ENCODE measurements at places on chromosomes 6 and 20. TPM values are rescaled to one million over a fixed set of nuclear protein-coding genes. Genes with fewer than 3 reads are reported as not detected.

The OR12D3 gene
- total RNA-seq = not detected

The PNPLA1 gene
- not detected for total RNA-seq

The ADGB gene
- total RNA-seq = 0.94 TPM

The PARD6B gene
- 17.5 TPM for total RNA-seq

The RSPH9 gene
- 6.2 TPM for total RNA-seq

The HSPA1B gene
- 121 TPM for total RNA-seq

The GSTA3 gene
- not detected for total RNA-seq

DNA sequence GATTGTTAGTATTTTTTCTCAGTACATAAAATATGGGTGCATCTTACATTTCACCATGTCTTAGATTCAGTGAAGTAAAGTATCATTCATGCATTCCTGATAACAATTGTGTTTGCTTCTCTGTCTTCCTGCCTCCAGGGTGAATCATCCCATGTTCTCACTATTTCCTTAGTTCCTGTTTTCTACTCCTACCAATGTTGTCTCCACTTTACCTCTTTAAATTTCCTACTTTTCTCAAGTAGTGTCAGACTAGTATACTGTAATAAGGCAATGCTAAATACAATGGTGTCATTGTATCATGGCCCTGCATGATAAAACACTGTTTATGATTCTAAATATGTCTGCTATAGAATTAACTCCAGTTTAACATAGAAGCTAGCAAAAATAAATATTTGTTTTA, 37.4 kb upstream of the GABRR1 start:
- no peak for DNase-seq

DNA sequence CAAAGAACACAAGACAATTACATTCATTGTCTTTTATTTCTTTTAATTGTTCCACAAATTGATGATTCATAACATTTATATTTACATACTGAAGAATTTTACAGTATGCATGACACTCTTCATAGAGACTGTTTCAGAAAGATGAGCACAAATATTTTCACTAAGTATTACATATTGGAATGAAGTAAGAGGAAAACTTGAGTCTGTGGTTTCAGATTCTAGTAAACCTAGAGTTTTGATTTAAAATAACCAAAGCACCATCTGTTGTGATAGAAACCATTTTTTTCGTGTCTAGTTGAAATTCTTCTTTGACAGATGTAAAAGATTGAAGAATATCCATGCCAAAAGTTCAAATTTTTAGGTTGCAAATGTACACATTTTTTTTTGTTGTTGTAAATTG, 32.1 kb upstream of the OPN5 start:
- DNase-seq = no peak

DNA sequence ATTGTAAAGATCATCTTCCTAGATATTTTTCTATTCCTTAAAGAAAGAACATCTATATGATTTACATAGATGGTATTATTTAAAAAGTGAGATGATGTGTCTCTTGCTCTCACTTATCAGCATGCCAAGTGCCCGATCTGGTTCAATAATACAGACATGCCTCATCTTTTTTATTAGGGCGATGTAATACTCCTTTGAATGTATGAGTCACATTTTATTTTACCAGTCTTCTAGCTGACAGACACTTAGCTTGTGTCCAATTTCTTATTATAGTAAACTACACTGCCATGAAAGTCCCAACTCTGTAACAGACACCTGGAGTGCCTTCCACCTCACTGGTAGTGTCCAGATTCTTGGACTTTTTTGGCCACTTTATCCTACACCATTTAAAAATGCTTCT, 586.6 kb upstream of the BTBD3 start:
- DNase-seq = no peak

DNA sequence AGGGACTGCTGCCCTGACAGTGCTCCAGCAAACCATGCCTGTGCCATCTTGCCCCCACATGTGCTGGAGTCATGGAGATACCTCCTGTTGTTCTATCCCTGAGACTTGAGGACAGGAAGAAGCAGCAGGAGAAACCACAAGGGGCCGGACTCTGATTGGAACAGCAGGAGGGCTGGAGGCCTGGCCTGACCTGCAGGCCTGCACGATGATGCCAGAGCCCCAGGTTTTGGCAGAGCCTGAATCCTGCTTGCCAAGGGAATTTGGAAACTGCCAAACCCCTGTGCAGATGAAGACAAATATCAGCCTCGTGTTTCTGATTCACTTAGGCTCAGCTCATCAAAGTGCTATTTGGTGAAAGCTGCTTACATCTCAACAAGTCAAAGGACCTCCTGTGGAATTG, 177.6 kb downstream of the MAFB start:
- no peak for DNase-seq

DNA sequence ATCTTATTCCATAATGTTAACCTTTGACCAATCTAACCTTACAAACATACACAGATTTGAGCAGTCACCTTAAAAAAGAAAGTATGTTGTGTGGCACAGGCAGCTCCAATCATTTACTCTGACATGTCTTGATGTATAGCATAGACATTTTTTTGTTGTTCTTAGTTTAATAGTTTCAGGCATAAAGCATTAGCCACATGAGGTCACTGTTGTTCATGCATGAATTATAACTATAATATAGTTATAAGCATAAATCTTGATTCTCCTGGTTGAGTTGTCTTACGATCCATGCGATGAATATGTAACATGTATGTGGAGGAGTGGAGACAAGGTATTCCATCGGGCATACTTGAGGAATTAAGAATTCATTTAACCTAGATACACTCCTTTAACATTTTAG, 26.1 kb upstream of the NKAIN2 start:
- DNase-seq = no peak

DNA sequence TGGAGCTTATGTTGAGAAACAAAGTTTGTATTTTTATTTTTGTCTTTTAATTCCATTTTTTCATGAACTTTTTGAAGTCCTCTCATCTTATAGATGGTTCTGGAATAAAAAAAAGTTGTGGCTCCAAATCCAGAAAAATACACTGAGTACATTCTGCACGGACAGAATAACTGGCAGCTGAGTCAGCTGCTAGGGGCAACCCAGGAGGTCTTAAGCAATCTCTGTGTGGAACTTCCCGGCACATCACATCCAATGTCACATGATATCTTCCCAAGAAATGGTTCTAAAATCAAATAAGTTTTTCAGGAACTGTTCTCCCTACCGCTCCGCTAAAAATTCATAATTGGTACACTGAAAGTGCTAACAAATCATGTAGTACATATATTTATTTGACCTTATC, 29.8 kb downstream of the SLC13A3 start:
- DNase-seq = no peak

GRCh38 chr6:161318456-161318855, 44.6 kb upstream of the AGPAT4 start:
- peak; percentile 47 for DNase-seq

DNA sequence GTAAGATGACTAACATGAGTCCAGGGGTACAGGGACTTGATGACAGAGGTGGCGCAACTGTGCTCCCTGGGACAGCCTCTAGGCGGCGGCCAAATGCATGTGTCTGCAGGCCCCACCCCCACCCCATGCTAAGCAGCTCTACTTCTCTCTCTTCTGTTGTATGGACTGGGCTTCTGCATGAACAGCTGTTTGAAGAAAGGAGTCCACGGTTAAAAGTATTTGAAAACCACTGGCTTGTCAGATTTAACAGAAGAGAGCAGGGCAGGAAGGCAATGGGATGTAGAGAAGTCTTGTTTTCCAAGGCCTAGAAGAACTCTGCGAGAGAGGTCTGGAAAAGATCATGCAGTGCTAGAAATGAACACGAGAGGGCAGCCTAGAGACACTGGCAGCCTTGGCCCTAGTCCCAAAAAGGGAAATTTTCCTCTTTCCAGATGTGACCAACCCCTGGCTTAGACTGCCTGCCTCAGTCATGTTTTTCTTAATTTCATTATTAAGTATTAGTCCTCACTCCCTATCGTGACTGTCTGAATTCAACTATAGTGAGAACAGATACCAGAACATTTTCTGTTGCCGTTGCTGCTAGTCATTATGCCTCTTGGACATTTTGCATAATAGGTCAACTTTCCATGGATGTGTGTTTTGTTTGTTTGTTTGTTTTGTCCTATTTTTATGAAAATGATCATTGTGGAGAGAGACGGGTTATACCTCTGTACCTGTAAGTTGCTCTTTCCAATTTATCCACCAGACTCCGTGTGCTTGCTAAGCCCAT, 265.0 kb downstream of the ADGRG6 start:
- no peak for DNase-seq

- DNase-seq = no peak
Measured at GRCh38 chr6:329888-330691, 37.8 kb downstream of the DUSP22 start.

- no peak for DNase-seq
Measured at GRCh38 chr20:56422824-56423189, 10.7 kb downstream of the CASS4 start.

- DNase-seq = no peak
Measured at GRCh38 chr6:166939894-166940293, 16.5 kb downstream of the RNASET2 start.

GRCh38 chr20:61503106-61503505, 251.0 kb downstream of the CDH4 start:
- DNase-seq = no peak
